Nephron progenitor cell (in vitro differentiated cells): ENCODE measurements at places on chromosomes 6 and 20.

GRCh38 chr6:112184951-112185350, 69.4 kb downstream of the LAMA4 start:
- H3K4me1 ChIP-seq: peaks cover 57% of the 10 kb centered on the region
- peak overlapping the region; percentile 89 for H3K27ac ChIP-seq
- no peak for DNase-seq

- H3K27ac ChIP-seq: no peak overlapping the region
- no peak for DNase-seq
- no peak overlapping the region for H3K4me3 ChIP-seq
- no peaks in the 10 kb centered on the region for H3K36me3 ChIP-seq
- peaks cover 6% of the 10 kb centered on the region for H3K4me1 ChIP-seq
Measured at GRCh38 chr20:36391456-36391855, 85.3 kb downstream of the DLGAP4 start.

- H3K4me3 ChIP-seq: no peak overlapping the region
- no peaks in the 10 kb centered on the region for H3K4me1 ChIP-seq
- H3K36me3 ChIP-seq: no peaks in the 10 kb centered on the region
Measured at GRCh38 chr6:73341335-73341734, 12.7 kb downstream of the DPPA5 start.

- H3K27me3 ChIP-seq: peaks cover 4% of the 10 kb centered on the region
- H3K36me3 ChIP-seq: peaks cover 53% of the 10 kb centered on the region
- no peak overlapping the region for H3K4me3 ChIP-seq
- DNase-seq: no peak
- H3K27ac ChIP-seq: no peak overlapping the region
Measured at GRCh38 chr20:19995220-19995863, 21.8 kb upstream of the NAA20 start.

DNA sequence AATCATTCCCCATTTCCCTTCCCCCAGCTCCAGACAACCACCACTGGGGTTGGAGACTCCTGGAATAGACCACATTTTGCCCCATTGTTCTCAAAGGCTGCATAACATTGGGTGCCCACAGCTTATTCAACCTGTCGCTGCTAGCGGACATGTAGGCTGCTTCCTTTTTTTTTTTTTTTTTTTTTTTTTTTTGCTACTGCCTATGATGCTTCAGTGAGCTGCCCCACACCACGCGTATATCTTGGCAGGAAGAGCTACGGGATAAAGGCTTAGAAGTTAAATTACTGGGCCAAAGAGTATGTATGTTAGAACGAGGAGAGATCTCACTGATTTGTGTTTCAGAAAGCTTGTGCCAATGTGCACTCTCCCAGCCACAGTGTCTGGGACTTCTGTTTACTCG, 7.0 kb downstream of the LBP start:
- H3K4me1 ChIP-seq: peaks cover 16% of the 10 kb centered on the region
- H3K27ac ChIP-seq: no peak overlapping the region
- no peaks in the 10 kb centered on the region for H3K36me3 ChIP-seq

DNA sequence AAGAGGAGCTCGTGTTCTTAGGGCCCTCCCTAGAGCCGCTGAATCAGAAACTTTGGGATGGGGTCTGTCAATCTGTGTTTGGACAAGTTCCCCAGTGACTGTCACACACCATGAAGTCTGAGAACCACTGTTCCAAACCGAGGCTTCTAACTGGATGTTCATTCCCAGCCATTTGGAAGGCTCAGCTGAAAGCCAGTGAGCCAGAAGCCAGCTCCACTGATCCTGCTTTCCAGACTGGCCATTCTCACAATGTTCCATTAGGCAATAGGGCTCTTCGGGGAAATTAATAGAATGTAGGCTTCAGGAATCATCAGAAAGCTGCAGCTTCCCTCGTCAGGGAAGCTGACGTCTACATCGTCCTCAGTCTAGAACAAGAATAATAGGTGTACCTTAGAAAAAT, 90.8 kb upstream of the QKI start:
- no peak overlapping the region for H3K4me3 ChIP-seq
- H3K4me1 ChIP-seq: peaks cover 43% of the 10 kb centered on the region
- H3K27me3 ChIP-seq: peaks cover 12% of the 10 kb centered on the region
- no peak for DNase-seq
- H3K36me3 ChIP-seq: no peaks in the 10 kb centered on the region
- H3K27ac ChIP-seq: no peak overlapping the region

DNA sequence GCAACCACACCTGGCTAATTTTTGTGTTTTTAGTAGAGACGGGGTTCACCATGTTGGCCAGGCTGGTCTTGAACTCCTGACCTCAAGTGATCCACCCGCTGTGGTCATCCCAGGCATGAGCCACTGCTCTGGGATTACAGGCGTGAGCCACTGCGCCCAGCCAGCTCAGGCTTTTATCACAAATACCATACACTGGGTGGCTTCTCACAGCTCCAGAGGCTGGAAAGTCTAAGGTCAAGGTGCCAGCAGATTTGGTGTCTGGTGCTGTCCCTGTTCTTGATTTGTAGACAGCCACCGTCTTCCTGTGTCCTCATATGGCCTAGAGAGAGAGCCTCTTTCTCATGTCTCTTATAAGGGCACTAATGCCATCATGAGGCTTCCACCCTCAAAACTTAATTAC, 25.9 kb downstream of the SHLD1 start:
- DNase-seq: no peak
- no peak overlapping the region for H3K27ac ChIP-seq
- H3K4me3 ChIP-seq: no peak overlapping the region
- H3K4me1 ChIP-seq: no peaks in the 10 kb centered on the region

DNA sequence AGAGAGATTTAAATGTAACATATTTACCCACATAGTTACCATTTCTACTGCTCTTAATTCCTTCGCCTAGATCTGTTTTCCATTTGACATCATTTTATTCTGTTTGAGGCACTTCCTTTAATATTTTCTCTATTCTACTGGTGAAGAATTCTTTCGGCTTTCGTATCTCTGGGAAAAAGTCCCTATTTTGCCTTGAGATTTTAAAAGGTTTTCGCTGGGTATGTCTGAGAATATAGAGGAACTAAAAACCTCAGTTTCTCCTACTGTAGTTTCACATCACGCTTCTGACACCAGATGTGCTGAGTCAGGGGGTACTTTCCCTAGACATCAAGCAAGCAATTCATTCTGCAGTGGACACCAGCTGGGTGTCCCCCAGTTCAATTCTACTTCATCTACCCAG, 61.7 kb downstream of the E2F3 start:
- no peak overlapping the region for H3K27ac ChIP-seq
- no peak for DNase-seq
- H3K4me1 ChIP-seq: no peaks in the 10 kb centered on the region
- peaks cover 7% of the 10 kb centered on the region for H3K27me3 ChIP-seq
- H3K36me3 ChIP-seq: peaks cover 94% of the 10 kb centered on the region

DNA sequence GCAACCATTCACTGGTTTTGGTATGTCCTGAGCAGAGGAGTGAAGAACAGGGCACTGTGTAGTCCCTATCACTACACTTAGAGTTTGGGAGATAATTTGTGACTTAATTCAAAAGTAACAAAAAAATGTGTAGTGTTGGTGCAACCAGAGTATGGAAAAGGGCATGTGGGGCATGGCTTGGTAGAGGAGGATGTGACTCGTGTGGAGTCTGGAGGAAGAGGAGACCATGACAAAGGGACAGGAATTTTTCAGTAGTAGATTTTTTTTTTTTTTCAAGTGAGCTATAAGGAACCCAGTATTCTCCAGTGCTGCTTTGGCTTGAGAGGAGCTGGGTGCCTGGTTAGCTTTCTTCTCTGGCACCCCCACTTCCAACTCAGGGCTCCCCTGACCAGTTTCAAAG, 5.1 kb downstream of the MTRES1 start:
- H3K27ac ChIP-seq: no peak overlapping the region
- no peak overlapping the region for H3K4me3 ChIP-seq
- no peaks in the 10 kb centered on the region for H3K27me3 ChIP-seq
- peaks cover 27% of the 10 kb centered on the region for H3K4me1 ChIP-seq
- peaks cover 43% of the 10 kb centered on the region for H3K36me3 ChIP-seq
- DNase-seq: no peak

GRCh38 chr20:15740046-15740775, 833.0 kb downstream of the KIF16B start:
- H3K4me3 ChIP-seq: no peak overlapping the region
- H3K36me3 ChIP-seq: no peaks in the 10 kb centered on the region
- H3K4me1 ChIP-seq: peaks cover 5% of the 10 kb centered on the region
- H3K27me3 ChIP-seq: no peaks in the 10 kb centered on the region
- DNase-seq: no peak
- no peak overlapping the region for H3K27ac ChIP-seq

DNA sequence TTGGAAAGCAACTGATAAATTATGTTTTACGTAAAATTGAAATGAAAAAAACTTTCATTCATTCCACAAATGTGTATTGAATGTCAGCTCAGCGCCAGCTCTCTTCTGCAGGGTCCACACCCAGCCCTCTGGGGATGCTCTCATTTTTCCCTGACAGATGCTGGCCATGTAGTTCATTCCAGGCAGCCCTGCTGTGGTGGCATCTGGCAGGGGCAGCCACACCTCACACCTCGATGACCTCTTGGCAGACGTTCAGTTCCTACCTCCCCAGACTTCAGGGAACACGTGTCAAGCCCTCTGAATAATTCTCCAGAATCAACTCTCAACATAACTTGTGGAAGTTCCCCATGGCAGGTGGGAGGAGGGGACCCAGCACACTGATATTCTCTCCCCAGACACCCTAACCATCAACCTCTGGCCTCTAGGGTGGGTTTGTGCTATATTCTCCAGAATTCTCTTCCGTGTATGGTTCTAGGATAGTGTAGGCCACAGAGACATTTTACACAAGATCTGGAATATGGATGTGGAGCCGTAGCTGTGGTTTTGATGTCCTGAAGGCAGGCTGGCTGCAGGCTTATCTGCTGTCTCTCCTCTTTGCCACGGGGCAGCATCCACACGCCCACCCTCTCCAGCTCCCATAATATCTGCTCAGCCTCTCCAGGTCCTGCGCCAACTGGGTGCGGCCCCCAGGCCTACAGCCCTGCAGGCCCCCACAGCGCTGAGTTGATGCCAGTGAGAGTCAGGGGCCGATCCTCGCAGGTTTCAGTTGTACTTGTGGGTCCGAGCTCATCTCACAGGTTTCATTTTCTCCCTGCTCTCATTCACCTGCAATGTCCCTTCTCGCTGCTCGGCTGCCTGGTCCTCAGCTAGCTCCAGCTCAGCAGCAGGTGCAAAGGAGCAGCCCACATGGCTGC, 175.8 kb upstream of the ARID1B start:
- no peak overlapping the region for H3K4me3 ChIP-seq
- H3K4me1 ChIP-seq: peaks cover 41% of the 10 kb centered on the region
- H3K27me3 ChIP-seq: peaks cover 3% of the 10 kb centered on the region

DNA sequence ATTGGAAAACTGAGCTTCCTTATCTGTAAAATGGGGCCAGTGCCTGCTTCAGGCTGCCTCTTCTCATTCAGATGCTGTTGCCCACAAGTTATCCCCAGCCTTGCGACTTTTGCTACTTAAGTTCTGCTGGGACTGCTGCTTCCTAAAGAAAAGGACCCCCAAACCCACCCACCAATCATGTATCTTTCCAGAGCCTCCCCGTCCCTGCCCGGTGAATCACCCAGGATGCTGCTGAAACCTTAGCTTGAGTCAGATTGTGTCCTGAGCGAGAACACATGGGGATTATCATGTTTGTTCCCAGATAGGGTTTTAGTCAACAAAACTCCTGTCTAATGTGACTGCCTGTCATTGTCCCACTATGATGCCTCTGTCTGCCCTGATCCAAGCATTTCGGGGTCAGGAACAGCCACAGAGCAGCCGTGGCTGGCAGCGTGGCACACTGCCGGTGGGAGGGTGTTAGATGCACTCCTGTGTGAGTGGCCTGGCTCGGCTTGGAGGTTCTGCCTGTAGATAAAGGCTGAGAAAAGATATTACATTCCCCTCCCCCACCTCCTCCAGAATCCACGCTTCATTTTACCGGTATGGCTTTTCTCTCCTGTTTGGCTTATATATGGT, 79.9 kb downstream of the TOX2 start:
- H3K4me3 ChIP-seq: no peak overlapping the region
- no peak overlapping the region for H3K27ac ChIP-seq
- H3K27me3 ChIP-seq: peaks cover 16% of the 10 kb centered on the region
- H3K4me1 ChIP-seq: no peaks in the 10 kb centered on the region

DNA sequence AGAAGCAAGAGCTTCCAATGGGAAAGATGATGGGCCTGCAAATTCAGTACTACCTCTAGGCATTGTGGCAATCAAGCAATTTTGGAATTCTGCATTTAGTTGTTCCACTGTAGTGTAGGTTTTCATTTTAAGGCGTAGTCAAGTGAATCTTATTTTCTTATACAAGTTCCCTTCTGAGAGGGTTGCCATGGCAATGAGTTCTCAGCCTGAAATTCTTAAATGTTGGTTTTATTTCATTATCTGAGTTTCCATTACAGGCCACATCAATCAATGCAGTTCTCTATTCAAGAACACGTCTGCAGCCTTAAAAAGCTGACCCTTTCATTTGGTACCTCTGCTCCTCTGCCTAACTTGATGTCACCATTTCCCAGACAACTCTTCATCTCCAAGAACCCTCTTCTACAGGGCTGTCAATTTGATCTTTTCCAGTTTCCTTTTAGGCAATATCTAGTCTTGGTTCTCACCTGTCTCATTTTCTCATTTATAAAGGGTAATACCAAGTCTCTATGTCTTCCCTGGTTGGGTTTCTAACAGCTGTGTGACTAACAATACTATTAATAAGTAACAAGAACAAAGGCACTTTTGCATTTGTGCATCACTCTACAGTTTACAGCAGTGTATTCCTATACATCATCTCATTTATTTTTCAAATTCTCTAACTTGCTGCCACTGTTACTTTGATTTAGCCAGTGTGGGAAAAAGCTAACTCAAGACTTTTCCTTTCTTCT, 898.2 kb upstream of the FLRT3 start:
- H3K36me3 ChIP-seq: no peaks in the 10 kb centered on the region
- no peak for DNase-seq
- peaks cover 17% of the 10 kb centered on the region for H3K4me1 ChIP-seq
- H3K27me3 ChIP-seq: no peaks in the 10 kb centered on the region

GRCh38 chr20:38126932-38127621, 38.0 kb downstream of the TGM2 start:
- H3K4me1 ChIP-seq: peaks cover 32% of the 10 kb centered on the region
- no peak overlapping the region for H3K4me3 ChIP-seq
- peaks cover 5% of the 10 kb centered on the region for H3K27me3 ChIP-seq
- DNase-seq: no peak

DNA sequence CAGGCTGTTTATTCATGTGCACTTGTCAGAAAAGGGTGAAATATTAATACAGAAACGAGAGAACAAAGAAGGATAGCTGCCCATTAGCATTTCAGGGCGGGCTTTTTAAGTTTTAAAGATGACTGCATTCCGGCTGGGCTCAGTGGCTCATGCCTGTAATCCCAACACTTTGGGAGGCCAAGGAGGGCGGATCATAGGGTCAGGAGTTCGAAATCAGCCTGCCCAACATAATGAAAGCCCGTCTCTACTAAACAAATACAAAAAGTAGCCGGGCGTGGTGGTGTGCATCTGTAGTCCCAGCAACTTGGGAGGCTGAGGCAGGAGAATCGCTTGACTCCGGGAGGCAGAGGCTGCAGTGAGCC, 130.5 kb downstream of the HFE start:
- H3K27me3 ChIP-seq: peaks cover 4% of the 10 kb centered on the region
- H3K36me3 ChIP-seq: no peaks in the 10 kb centered on the region
- H3K4me3 ChIP-seq: no peak overlapping the region
- no peak for DNase-seq
- no peak overlapping the region for H3K27ac ChIP-seq
- peaks cover 13% of the 10 kb centered on the region for H3K4me1 ChIP-seq
